ENCODE measurements at places on chromosomes 3 and 15.

GRCh38 chr3:133330065-133330464 is 69.8 kb upstream of the BFSP2 start:
- DNase-seq = no peak

DNA sequence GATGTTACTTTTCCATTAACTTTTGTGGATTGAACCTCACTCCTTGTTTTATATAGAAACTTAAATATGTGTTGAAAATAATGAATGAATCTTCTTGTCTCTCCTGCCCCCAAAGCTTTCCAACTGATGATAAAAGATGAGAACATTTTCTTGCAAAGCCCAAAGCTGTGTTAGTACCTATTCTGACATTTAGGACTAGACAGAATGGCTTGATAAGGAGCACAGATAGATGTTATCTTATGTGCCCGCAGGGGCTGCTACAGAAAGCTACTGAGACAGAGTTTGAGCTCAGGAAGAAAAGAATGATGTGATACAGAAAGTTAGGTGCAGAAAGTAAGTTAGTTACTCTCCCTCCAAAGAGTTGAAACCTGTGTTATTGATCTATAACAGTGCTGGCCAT is 109.4 kb upstream of the ATP11B start:
- no peak for DNase-seq

- peak; percentile 37 for DNase-seq
These were observed 19.5 kb downstream of the MESD start for GRCh38 chr15:80970018-80970657.

- DNase-seq = no peak
These were observed 36.2 kb downstream of the LEKR1 start for GRCh38 chr3:156862338-156862737.

GRCh38 chr3:67661089-67661488 is 6.7 kb upstream of the SUCLG2 start:
- DNase-seq = no peak

GRCh38 chr3:169259661-169260060 is 403.9 kb downstream of the MECOM start:
- no peak for DNase-seq

DNA sequence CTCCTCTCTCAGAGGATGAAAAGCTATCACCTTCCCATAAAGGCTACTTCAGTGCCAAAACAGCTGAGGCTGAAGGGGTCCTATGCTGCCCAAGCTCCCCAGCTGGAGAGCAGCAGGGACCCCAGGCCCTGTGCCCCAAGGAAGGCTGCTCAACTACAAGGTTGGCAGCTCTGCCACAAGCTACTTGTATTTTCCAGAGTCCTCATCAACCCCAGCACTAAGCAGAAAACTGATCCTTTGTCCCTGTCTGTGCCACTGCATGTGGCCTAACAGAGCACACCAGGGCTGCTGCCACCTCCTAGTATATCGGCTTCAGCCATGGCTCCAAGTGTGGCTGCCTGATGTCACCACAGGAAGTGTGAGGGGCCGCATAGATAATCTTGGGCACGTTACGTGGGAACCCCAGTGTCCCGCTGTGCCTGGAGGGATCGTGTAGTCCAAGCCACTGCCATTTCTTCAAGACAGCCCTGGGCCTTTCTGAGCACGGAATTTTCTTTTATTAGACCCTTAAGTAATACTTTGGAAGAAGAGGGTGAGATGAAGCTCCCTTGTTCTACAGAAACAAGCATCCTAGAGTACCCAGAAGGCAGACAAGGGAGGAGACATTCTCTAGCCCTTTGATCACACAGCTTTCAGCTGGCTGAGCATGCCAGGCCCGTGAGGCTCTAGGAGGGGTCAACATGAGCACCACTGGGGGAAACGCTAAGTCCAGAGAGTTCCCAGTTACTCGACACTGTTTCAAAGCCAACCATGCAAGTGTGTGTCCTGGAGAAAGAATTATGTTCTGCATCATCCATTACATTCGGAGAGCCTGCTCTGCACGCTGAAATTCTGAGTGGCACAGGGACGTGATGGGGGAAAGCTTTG is 60.7 kb downstream of the CAPN7 start:
- no peak for DNase-seq

DNA sequence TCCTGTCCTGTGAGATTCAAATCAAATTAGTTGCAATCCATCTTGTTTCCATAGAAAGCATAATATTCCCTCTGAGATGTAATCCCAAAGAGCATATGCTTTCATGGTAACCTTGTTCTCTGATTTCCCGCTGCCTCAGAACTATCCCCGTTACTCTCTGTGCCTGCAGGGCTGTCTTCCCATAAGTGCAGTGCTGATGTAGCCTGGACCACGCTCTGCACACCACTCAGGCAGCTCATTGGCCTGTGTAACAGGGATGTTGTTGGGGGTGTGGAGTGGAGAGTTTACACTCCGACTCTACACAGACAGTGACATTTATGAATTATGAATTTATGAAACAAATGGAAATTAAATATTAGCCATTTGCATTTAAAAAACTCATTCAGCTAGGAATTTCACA is 33.6 kb upstream of the CNTN3 start:
- no peak for DNase-seq

Measured in right kidney (tissue), 9 donors.